NCI-H1417 (cell line): ENCODE measurements at places on chromosomes 12 and 14.

DNA sequence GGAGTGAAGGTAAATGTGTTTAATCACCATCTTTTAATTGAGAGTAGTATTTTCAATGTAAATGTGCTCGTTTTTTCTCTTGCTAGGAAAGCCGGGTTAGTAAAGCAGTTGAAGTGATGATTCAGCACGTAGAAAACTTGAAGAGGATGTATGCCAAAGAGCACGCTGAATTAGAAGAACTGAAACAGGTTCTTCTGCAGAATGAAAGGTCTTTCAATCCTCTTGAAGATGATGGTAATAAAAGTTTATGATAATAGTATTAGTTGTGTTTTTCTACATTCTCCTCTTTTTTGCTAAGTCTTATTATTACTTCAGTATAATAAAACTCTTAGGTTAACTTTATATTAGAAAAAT, 93.9 kb downstream of the DNAI7 start:
- DNase-seq = no peak

DNA sequence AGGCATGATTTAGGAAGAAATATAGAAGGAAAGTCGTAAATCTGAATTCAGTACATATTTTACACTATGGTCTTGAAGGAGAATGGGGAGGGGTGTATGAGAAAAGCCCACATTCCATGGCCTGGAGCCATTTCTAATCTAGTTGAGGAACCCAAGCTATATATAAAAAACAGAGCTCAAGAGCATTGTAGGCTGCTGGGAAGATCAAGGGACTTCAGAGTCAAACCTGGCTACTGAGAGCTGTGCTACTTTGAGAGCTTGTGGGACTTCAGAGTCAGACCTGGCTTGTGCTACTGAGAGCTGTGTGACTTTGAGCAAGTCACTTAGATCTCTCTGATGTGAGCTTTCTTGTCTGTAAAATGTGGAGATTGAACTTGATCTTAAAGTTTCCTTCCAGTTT, 58.7 kb downstream of the TBK1 start:
- no peak for DNase-seq

GRCh38 chr12:7991535-7991934, 41.0 kb upstream of the FOXJ2 start:
- DNase-seq = no peak

DNA sequence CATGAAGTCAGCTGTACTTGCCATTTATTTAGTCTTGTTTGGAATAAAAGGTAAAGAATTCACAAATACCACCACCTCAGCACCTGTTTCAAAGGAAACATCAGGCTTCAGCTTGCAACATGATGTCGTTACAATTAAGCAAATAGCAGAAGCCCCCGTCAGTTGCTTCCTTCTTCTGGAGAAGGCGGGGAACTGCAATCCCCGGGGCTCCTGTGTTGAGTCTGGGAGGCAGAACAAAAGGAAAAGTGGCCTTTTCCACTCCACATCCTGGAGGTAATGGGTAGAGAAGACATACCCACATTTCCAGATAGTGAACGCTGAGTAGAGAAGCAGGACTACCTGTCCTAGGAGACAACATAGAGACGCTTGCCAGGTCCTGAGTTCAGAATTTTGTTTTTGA, 92.8 kb downstream of the DNAH10 start:
- DNase-seq = no peak

DNA sequence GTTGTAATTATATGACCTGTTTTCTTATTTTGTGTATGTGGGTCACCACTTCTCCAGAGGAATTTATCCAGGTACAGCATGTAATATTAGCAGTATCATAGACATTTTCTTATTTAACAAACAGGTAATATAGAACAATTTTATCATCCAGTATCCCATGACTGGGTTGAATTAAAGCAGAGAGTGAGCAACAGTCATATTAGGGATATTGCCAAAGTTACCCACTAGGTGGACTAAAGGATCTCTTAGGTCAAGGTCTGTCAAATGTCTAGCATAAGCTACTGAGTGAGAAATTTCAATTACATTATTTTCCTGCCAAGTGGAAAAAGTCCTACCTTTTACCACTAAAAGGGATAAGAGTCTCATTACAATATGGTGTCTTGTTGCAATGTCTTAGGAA, 62.1 kb upstream of the TRIM9 start:
- DNase-seq = peak; percentile 27

- no peak for DNase-seq
Measured at GRCh38 chr12:5739917-5740316, 205.1 kb downstream of the ANO2 start.

GRCh38 chr12:70049596-70050360, 193.5 kb upstream of the CNOT2 start:
- no peak for DNase-seq

- no peak for DNase-seq
Measured at GRCh38 chr14:25111061-25111601, 61.2 kb upstream of the STXBP6 start.

DNA sequence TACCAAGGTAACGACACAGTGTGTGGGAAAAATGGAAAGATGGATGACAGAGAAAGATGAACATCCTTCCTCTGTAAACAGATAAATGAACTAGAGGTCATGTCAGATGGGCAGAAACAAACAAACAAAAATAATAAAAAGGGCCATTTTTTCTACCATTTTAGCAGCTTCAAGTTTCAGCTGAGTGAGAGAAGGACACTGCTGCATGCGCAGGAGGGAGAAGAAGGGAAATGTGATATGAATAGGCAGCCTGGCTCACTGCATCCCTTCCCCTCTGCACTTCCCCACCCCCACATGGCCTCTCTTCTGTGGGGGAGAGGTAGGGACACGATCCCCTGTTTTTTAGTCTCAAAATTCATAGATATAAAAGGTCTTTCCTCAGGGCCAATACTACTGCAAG, 492.0 kb downstream of the NELL2 start:
- peak; percentile 38 for DNase-seq

- no peak for DNase-seq
Measured at GRCh38 chr12:25337916-25338315, 87.2 kb upstream of the KRAS start.

DNA sequence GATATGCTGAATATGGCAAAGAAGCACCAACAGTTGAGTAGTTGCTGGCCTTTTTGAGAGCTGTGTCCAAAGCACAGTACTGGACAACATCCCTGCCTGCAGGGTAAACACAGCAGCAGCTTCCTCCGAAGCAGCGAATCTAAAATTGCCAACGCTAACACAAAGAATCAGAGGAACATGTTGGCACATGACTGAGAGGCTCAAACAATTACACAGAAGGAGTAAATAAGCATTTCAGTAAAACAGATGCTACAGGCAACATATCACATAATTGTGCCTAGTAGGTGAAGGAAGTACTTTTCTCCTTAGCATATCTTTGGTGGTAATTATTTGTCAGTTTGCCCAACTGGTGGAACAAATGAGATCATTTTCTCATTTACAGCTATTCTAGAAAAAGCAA, 52.1 kb downstream of the KICS2 start:
- peak; percentile 92 for DNase-seq

DNA sequence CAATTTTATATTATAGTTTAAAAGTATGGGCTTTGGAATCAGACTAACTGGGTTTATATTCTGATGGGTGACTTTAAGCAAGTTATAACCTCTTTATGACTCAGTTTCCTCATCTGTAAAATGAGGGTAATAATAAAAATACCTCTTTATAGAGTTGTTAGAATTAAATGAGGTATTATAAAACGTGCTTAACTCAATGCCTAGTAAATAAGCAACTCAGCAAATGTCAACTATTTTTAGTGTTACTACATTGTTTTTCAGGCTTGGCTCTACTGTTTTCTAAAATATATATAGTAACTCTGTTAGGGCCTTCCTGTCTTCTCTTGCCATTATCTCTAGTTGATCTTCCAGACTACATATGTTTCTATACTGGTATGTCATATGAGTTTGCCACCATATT, 20.5 kb downstream of the VEZT start:
- DNase-seq = no peak

DNA sequence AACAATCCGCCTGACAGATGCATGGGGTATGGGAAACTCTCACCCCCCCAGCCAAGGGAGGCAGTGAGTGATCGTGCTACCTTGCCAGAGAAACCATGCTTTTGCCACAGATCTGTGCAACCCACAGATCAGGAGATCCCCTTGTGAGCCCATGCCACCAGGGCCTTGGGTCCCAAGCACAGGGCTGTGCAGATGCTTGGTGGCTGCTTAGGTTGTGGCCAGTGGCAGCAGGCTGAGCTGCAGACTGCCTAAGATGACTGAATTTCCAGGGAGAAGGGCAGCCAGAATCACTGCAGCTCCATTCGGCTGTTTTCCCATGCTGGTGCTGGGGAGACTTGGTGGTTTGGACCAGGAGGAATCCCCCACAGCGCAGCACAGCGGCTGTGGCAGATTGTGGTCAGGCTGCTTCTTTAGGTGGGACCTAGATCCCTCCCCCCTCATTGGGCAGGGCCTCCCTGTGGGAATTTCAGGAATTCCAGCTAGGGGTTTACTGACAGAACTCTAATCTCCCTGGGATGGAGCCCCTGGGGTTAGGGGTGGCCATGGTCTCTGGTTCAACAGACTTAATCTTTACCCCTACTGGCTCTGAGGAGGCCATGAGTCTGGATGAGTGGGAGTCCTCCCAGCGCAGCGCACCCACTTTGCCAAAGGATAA, 264.6 kb upstream of the DAAM1 start:
- DNase-seq = no peak

DNA sequence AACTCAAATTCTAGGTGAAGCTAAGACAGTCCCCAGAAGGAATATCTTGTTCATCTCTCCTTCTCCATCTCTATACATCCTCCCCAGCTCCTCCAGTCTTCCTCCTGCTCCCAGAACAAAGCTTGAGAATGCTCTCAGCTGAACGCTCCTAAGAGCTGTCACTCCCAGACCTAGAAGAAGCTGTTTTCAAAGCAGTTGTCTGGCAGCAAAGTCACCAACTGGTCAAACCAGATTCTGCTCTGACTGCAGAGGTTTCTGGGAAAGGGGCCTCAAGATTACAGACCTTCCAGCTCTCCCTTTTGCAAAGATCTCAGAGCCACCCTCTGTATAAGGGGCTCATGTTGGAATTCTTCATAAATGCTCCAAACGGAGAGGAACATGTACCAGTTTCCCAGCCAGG, 9.6 kb upstream of the HSPB8 start:
- no peak for DNase-seq

DNA sequence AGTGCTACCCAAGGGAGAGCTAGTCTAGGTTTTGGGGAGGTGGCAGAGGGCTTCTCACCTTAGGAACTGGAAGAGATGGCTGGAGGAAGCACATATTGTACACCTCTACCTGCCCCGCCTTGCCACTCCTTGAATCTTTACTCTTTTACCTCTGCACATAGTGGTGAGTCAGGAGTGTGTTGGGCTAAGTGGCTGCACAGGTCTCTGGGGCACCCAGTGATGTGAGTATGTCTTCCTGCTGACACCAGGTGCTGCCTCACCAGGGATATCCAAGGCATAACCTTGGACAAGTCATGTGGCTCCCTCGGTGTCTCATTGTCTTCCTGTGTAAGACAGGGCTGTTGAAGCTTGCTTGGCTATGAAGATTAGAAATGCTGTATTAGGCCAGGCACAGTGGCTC, 19.8 kb upstream of the CABP1 start:
- no peak for DNase-seq

- peak; percentile 25 for DNase-seq
Measured at GRCh38 chr12:129550353-129550752, 353.5 kb downstream of the TMEM132D start.

DNA sequence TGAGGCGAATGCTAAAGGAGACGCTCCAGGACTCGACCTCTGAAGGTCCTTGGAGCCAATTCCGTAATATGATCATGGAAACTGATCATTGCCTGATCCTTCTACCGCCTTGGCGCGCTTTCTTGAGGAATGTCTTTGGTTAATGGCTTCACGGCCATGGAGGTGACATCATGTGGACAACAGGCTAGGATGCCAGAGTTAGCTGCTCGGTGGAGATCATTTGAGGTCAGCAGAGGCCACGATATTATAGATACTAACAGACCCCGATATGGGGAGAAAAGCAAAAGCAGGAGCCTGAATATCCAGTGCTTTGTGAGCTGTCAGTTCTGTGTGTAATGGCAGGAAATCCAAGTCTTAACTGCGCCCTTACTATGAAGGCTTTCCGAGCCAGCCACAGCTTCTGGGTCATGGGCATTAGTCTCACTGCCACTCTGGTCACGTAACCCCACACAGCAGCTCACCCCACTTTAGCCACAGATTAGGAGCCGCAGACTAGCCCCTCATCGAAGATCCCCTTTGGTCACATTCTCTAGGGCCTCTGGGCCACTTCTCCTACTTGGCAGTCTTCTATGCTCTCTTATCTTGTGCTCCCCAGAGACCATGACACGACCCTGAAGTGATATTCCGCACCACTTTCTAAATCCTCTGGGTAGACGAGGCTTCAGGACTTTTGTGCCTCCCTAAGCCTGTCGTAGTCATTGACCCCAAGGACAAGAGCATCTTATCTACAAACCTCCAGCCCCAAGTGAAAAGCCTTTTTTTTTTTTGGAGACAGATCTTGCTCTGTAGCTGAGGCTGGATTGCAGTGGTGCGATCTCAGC, 724 bp upstream of the CS start:
- DNase-seq = no peak

DNA sequence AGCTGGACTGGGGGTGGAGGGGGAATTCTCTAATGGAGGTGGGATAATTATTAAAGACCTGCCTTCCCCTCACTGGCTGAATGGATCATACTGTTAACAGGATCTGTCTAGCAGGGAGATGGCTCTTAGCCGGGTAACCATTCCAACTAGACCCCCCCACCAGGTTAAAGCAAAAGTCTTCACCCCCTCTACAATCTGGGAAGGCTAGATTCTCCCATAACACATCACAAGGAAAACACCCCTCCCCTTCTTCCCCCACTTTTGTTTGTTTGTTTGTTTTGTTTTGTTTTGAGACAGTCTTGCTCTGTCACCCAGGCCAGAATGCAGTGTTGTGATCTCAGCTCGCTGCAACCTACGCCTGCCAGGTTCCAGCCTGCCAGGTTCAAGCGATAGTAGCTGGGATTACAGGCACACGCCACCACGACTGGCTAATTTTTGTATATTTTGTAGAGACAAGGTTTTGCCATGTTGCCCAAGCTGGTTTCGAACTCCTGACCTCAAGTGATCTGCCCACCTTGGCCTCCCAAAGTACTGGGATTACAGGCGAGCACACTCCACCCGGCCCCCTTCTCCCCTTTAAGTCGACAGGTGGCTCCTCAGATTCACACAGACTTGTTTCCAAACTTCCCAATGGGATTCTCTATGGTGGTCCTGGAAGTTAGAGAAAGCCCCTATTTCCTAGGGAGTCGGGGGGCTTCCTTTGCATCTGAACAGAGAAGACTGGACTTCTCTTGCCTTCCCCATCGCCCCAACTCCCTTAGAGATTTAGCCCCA, 3.5 kb upstream of the BAZ2A start:
- no peak for DNase-seq

DNA sequence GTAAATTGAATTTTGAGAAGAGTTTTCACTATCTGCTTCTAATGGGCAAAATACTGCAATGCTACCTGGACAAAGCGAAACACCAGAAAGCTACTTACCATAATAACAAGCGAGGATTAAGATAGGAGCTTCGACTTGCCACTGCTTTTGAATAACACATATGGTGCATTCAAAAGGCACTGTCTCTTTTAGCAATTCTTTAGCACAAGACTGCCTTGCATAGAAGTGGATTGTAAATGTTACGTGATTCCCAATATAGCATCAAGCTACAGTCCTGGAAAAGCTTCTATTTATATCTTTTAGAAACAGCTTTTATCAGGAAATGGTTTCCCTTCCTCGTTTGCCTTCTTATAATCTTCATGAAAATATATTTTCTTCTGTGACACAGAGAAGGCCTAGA, 258.7 kb upstream of the PDE3A start:
- no peak for DNase-seq

GRCh38 chr12:71536279-71536938, 96.8 kb downstream of the LGR5 start:
- no peak for DNase-seq

- no peak for DNase-seq
Measured at GRCh38 chr12:100698518-100698917, 96.1 kb upstream of the ANO4 start.
